ENCODE measurements at places on chromosomes 12 and 14. TPM values are rescaled to one million over a fixed set of nuclear protein-coding genes. Genes with fewer than 3 reads are reported as not detected.
A peak's percentile ranks its signal among the peaks of the same experiment; 100 is the strongest.

GRCh38 chr14:39203659-39204606, 28.9 kb downstream of the PNN start:
- DNase-seq: peak; percentile 31

- no peak for DNase-seq
Observed at GRCh38 chr12:46105735-46106134, 115.4 kb upstream of the SCAF11 start.

GRCh38 chr12:79388011-79388410, 302.8 kb downstream of the PAWR start:
- DNase-seq: no peak

GRCh38 chr12:57845478-57846284, 848 bp downstream of the CTDSP2 start:
- DNase-seq: peak; percentile 85

- no peak for DNase-seq
Observed at GRCh38 chr14:99329711-99330315, 57.8 kb upstream of the BCL11B start.

The TTC8 gene
- total RNA-seq: 17.1 TPM
